ENCODE measurements at places on chromosomes 7 and 10. TPM values are rescaled to one million over a fixed set of nuclear protein-coding genes. Genes with fewer than 3 reads are reported as not detected.

LRRN3 gene
- total RNA-seq = 19.2 TPM

CTNNA3 gene
- total RNA-seq = not detected

PAPSS2 gene
- total RNA-seq = not detected

CYP2C19 gene
- total RNA-seq = 0.13 TPM
